ENCODE measurements at places on chromosomes 1 and 21.
A peak's percentile ranks its signal among the peaks of the same experiment; 100 is the strongest.

DNA sequence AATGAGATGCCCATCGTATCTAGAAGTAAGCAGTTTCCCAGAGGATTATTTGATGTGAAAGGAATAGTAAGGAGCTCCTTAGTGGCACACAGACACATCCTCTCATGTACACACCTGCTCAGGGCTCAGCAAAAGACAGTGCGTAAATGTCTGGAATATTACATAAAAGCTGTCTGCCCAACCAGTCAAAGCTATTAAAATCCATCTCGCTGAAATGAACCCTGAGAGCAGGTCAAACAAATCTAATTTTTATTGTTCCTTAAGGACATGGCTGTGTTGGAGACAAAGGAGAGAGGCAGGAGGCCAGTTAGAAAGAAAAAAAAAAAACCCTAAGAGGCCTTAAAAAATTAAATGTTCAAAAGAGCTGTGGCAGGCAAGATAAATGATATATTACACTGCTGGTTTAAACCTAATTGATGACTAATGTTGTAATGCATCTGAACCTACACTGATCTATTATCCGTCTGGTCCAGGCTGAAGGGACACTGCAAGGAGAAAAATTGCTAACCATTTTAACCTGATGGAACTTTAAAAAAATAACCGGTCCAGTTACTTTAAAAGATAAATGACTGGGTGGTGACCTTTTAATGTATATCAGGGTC lies 58.5 kb upstream of the FGGY start:
- DNase-seq, result no peak

- peak; percentile 13 for DNase-seq
Measured at GRCh38 chr1:40450495-40451237, 390 bp downstream of the ZFP69B start.

DNA sequence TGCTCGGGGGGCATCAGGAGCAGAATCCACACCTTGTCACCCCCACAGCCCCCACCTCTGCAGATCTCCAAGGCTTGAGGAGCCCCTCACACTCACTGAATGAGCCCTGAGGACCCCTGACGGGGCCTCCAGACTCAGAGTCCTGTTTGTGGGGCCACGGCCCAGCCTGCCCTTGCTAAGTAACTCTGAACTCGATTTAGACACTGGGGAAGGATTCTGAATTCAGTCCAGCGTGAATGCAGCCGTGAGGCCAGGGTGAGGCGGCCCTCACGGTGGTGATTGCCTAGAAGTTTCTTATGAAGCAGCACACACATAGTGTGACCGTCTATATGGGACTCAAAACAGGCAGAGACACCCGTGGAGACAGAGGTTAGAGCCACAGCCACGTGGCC lies 58.9 kb upstream of the ADARB1 start:
- DNase-seq, result no peak

- peak; percentile 13 for DNase-seq
Measured at GRCh38 chr1:55284856-55285255, 69.7 kb upstream of the USP24 start.

DNA sequence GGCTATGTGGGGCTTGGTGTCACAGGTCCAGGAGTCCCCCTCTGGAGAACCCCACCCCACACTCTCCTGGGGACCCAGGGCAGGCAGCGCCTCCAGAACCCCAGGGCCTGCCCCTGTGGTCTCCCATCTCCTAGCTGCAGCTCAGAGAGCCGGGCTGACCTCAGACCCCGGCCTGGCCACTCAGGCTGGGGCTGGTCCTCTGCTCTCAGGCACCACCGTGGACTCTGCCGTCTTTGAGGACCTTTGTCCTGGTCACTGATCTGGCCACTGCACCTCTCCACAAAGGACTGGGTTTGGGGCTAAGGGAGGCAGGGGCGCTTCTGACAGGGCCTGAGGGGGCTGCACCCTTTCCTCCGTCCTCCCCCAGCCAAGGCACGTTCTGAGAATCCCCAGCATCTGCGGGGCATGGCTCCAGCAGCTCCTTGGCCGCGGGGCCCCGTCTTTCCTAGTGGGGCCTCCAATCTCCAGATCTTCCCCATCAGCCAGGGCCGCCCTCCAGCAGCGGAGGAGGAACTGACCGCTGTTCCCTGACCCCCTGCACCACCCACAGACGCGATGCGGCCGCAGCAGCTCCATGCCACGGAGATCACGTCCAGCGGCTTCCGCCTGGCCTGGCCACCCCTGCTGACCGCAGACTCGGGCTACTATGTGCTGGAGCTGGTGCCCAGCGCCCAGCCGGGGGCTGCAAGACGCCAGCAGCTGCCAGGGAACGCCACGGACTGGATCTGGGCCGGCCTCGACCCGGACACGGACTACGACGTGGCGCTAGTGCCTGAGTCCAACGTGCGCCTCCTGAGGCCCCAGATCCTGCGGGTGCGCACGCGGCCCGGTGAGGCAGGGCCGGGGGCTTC lies 3.3 kb downstream of the VWA1 start:
- no peak for DNase-seq

DNA sequence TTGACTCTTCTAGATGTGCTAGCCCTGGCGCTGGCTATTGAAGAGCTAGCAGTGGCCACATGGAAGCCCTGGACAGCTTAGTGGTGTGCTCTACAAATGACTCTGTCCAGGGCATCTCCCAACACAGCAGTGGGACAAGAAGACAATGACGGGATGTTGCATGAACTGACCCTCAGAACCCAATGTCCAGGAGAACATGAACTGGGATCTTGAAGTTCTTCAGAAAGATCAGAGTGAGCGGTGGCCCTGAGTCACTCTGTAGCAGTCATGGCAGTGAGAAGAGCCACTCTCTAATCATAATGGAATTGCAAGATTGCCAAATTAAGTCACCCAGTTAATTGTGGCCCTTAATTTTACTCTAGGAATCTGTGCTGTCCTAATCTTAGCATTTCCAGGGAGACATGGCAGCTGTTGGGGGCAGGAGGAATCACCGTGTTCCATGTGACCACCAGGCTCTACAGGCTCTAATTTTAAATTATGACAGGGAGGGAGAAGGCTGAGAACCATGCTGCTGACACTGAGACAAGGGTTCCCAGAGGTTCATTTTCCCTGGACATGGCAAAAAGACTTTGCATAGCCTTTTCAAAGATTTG lies 10.2 kb upstream of the OBSCN start:
- no peak for DNase-seq

- DNase-seq, result no peak
Measured at GRCh38 chr1:9127395-9128165, 1.3 kb downstream of the GPR157 start.

- DNase-seq, result no peak
Measured at GRCh38 chr1:17297991-17298390, 10.0 kb upstream of the PADI4 start.

DNA sequence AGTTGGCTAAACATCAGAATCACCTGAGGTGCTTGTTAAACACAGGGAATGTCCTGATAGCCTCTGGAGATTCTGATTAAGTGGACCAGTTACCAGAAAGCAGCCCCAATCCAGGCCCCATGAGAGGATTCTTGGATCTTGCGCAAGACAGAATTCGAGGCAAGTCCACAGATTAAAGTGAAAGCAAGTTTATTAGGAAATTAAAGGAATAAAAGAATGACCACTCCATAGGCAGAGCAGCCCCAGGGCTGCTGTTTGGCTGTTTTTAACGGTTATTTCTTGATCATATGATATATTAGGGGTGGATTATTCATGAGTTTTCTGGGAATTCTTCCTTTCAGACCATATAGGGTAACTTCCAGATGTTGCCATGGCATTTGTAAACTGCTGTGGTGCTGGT lies 176.2 kb downstream of the ROR1 start:
- no peak for DNase-seq

DNA sequence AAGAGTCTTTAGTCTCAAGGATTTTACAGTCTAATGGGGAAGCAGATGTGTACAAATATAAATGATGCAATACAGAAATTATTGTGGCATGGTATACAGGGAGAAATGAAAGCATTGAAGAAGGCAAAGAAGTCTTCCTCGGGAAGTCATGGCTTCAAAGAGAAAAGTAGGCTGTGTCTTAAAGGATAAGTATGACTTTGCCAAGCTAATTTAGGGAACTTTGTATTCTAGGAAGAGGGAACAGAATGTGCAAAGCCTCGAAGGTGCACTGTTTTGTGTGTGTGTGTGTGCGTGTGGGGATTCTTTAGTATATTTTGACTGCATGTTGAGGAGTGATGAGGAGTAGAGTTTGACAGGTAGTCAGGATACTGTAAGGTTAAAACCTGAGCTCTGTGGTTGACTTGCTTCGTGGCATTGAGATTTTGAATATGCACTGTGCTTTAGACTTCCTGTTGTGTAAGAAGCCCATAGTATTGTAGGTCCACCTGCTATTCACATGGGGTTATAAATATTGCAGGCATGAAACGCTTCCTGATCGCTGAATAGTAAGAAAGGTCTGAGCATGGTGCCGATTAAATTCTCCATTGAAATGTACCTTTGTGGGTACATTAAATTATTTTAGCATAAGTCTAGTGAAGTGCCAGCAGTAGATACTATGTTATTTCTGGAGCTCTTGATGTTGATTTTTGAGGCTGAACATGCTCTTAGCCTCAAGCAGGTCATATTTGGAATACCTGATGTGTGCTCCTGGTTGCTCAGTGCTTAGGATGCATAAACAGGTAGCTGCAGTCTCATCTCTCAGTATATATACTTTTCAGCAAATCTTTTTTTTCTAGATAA lies 8.0 kb downstream of the SMAP2 start:
- DNase-seq, result no peak

- no peak for DNase-seq
Measured at GRCh38 chr1:93988634-93989350, 79.6 kb upstream of the GCLM start.

DNA sequence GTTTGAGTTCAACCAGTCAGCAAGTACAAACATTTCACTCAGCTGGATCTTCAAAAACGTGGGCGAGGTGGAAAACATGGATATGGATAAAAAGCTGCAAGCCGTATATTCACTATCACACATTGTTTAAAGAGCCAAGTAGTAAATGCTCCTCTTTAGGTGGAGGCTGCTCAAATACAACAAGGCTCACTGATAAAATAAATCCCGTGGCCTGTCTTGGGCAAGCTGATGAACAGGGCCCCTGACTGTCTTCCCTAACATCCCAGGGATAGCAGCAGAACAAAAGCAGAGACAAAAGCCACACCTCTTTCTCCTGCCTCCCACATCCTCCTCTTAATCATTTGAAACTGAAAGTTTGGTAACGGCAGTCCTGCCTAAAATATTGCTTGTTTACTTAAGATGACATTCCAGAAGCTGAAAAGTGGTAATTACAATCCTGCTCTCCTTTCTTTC lies 357.7 kb downstream of the TTLL7 start:
- DNase-seq, result no peak

DNA sequence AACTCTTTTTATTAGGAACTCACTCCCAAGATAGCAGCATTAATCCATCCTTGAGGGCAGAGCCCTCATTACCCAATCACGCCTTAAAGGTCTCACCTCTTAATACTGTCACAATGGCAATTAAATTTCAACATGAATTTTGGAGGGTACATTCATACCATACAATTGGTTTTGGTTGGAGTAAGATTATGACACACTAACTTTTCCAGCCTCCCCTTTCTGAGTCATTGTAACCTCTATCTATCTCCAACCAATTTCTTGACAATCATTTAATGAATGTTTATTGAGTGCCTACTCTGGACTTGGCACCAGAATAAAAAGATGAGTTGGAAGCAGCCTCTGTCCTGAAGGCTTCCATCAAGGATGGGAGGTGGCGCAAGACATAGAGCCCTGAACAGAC lies 94.2 kb upstream of the L1TD1 start:
- no peak for DNase-seq

DNA sequence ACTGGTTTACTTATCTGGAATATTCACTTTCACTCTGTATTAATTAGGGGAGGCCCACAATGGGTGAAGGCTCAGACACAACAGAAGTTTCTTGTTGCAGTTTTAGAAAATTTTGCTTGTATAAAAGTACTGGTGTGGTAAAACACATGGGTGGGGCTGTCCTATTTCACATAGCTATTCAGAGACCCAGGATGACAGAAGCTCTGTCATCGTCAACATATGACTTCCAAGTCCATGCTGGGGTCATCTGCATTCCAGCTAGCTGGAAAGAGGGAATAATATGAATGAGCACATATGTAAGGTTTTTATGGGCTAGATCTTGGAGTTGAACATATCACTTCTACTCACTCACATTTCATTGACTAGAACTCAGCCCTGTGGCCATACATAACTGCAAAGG lies 166.4 kb upstream of the KCTD3 start:
- DNase-seq, result no peak

DNA sequence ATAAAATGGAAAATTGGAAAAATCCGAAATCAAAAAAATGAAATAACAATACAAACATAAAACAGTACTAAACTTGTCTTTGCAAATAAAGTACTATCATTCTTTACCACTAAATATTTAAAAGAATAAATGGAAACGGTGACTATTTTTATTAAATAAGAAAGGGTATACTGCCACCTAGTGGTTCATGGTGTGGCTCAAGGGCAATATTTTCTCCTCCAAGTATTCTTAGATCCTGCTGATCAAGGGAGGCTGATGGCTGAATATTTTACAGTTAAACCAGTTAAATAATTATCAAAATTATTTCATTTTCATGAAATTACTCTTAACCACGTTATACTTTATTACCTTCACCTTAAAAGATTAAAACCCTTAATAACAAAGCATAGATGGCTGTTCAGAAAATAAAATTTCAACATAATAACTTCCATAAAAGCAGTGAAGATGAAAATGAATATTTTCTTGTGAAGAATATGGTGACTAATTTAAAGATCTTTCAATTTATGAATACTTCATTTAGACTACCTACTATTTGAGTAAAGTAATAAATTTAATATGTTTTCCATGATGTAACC lies 1793.9 kb downstream of the NCAM2 start:
- peak; percentile 30 for DNase-seq

DNA sequence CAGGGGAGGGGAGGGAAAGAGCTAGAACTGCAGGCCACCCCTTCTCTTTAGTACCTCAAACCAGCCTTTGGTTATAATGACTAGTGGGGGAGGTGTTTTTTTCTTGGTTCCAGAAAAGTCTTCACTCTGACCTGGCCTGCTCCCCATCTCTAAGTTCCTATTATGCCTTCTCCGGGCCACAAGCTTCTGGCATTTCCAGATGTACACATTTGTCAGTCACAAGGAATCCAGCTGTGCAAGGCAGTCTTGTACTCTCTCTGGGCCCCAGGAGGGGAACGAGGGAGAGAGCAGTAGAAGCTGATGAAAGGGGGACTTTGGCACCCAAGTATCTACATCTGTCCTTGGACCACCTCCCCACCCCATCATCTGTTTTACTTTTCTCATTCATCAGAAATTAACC lies 2.7 kb upstream of the FALEC start:
- DNase-seq, result no peak

DNA sequence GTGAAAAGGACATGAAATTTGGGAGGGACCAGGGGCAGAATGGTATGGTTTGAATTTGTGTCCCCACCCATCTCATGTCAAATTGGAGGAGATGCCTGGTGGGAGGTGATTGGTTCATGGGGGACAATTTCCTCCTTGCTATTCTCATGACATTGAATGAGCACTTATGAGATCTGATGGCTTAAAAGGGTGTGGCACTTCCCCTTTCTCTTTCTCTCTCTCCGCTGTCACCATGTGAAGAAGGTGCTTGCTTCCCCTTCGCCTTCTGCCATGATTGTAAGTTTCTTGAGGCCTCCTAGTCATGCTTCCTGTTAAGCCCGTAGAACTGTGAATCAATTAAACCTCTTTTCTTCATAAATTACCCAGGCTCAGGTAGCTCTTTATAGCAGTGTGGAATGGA lies 7.6 kb upstream of the GBP4 start:
- DNase-seq, result no peak

GRCh38 chr1:24373044-24373443 lies 40.5 kb downstream of the STPG1 start:
- no peak for DNase-seq

GRCh38 chr1:20318971-20319370 lies 28.3 kb downstream of the VWA5B1 start:
- DNase-seq, result no peak

Measured in BE2C (cell line).